ENCODE measurements at places on chromosomes 1 and 21.
A peak's percentile ranks its signal among the peaks of the same experiment; 100 is the strongest.

DNA sequence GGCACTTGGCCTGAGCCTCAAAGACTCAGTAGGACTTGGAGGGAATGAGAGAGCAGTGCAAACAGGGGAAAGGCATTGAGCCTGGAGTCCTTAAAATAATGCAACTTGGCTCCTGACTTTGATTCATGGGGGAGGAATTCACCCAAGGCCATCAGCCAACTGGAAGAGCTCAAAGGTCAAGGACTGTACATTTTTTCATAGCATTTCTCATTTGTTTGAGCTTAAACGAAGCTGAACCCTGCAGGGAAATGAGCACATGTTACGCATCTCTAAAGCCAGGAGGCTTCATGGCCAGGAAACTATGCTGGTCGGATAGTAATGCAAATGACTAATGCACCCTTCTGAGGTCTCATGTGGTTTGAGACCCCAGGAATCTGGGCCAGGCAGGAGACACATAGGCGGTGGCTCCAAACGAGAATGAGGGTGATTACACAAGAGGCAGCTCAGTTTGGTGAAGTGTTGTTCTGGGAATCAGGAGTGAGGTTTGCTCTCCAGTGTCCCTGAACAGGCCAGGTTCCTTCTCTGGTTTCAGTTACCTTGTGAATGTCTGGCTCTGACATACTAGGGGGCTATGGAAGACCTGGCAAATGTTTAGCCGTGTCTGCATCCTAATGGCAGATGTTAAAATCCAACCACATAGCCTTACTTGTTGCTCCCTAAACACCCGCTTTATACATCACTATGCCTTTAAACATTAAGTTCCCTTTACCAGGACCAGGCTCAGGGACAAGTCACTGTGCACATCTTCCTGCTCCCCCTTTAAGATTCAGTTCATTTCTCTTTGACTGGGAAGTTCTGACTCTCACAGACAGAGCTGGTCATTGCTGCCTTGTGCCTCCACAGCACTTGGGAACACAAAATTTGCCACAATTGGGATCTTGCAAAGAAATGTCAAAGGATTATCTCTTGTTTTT, 503.9 kb upstream of the USP24 start:
- DNase-seq: peak; percentile 73

DNA sequence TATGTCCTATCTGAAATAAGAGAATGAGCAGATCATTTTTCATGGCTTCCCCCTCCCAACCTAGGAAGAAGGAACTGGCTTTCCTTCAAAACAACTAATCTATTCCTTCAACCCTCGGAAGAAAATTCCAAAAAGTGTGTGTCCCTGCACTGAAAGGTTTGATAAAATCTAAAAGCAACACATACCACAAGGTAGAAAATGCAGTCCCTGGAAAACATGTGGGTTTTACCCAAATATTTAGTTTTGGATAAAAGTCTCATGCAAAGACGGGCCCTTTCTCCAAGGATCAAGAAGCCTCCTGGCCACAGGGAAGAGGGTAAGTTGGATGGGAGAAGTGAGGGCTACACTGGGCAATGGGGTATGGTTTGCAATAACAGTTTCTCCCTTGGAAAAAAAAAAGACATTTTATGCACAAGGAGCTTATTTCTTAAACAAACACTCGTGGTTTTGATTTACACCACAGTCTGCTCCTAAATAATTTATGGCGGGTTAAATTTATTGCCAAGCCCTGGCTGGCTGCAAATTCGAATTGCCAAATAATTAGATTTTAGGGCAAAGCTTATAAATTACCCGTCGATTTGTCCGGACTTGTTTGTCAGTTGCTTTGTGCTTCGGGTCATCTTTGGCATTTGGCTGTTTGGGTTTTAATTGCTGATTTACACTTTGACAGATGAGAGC, 28.9 kb downstream of the ERI3 start:
- DNase-seq: no peak

DNA sequence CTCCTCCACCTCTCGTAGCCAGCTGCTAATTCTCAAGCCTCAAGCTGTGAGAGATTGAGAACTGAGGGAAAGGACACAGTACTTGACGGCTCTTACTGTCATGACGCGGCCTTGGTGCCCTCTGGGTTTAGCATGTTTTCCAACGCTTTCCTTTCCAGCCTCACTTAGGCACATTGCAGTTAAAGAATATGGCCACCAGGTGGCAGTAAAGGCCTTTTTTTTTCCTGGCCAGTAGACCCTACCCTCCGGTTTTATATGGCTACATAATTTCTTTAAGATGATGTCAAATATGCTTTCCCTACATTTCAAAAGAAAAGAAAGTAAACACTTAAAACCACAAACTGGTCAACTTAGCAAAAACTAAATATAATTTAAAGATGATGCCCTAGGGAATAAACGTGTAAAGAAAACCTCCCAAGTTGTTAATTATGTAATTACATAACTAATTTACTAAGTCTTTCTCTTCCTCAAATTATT, 56.8 kb upstream of the PRDX6 start:
- DNase-seq: peak; percentile 92

- peak; percentile 76 for DNase-seq
Measured at GRCh38 chr1:214058076-214058475, 70.3 kb downstream of the PROX1 start.

DNA sequence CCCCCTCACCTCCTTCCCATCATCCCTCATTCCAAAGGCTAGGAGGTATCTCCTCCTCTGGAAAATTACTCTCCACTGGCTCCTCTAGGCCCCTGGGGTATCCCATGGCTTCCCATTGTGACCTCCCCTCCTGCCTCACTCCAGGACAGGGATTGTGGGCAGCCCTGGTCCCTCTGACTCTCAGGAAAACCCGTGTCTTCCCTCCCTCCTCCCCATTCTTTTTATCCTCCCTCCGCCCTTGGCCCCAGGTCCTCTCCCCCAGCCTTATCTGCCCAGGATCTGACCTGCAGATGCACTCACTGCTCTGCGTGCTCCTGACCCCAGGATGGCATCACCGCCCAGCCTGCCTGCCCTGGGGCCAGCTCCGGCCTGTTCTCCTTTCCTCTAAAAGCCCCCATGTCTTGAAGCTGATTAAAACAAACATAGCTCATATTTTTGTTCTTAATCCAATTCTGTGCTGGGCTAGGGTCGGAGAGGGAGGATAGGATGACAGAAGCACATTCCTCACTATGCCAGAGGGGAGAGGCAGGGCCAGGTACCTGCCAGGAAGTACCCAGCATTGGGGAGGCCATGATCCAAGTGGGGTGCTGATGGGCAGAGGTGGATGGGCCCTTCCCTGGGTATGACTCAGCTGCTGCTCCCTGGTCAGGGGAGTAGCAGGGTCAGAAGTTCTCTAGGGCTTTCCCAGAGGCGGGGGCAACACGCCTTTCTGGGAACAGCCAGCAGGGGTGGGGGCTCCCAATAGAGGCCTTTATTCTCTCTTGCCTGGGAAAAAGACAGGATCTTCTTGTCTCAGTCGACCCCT, 13.8 kb upstream of the UBL4B start:
- DNase-seq: no peak

GRCh38 chr1:207049974-207050391, 1.0 kb downstream of the YOD1 start:
- peak; percentile 28 for DNase-seq

DNA sequence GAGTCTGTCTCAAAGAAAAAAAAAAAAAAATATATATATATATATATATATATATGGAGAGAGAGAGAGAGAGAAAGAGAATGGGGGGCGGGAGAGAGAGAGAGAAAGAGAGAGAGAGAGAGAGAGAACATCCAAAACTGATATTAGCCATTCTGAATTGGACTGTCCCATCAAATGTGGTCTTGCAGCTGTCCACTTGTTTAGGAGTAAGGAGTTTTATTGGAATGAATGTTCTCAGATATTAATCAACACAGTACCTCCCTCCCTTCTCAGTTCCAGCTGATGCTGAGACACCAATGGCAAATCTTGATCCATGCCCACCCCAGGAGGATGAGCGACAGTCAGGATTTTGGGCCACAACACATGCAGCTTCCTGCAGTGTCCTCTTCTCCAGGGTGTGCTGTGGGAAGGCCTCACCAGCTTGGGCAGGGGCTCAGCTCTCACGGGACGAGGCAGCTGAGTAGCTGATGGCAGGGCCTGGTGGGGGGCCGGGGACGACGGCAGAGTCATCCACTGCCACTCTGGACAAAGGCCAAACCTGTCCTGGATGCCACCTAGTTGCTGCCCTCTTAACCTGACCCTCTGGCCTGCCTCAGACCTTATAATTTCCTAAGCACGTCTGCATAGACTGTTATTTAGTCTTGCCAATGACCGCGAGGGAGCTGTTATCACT, 9.3 kb upstream of the CLDN14 start:
- DNase-seq: no peak

DNA sequence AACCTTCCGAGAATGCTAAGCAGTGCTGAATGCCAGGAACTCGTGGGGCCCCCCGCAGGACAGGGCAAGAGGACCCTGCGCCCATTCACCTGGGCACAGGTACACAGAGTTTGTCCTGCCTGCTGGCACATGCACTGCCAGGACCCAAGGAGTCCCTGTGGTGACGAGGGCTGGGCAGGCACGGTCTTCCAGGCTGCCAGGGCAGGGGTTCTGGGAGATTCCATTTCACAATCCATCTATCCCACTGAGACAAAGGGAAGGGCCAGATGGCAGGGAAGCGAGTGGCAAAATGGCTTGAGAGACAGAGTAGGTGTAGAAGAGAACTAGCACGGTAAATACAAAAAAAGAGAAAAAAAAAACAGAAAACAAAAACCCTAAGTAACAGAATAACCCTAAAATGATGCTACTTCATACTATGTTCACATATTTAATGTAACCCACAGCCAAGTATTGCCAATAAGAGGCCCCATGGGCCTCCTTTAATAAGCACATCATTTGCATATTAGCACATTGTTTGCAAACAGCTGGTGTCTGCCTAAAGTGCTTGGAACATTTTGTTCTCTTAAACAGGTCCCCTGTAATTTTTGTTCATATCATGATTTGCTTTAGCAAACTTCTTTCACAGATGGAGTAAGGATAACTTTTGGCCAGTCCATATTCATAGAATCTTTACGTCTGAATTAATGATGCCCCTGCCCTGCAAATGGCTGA, 83.8 kb downstream of the STUM start:
- no peak for DNase-seq

DNA sequence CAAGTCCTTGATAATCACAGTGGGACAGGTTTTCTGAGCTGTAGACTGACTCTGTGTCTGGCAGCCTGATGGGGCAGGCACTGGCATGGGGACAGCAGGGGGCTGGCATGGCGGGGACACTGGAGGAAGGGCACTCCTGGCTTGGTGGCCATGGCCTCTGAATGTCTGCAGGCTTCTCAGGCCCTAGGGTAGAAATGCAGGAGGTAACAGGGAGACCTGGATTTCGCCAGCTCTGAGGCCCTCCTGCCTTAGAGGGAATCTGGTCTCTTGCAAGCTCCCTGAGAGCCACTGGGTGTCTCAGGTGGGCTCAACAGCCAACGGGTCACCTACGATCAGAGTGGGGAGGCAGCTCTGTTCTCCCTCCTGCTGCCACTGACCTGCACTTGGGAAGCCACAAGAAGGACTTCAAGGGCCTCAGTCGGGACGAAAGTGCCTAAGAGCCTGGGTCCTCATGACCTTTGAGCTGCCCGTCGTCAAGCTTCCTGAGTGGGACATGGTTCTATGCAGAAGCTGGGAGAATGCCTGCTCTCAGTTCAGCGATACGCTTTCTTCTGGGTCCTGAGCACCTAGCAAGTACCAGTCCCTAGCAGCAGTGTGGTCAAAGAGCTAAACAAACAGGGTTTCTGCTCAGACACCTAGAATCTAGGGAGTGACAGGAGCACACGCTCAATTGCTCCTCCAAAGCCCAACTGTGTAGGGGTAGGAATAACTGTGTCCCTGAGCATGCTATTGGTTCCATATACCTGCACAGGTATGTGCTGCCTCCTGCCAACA, 569.0 kb downstream of the PTPRU start:
- DNase-seq: no peak

DNA sequence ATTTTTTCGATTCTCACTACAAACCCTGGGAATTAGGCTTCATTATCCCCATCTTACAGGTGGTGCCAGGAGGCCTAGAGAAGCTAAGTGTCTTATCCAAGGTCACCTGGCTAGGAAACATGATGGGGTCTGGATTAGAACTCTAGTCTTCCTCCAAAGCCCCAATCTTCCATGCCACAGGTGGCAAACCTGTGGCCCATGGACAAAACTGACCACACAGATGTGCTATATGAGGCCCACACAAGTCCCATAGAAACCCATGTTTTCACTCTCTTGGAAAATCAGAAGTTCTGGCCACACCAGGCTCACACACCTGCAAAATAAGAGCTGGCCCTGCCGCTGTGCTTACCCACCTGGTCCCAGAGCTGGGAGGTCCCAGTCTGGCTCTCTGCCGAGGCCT, 21.6 kb downstream of the VWA5B1 start:
- DNase-seq: no peak

DNA sequence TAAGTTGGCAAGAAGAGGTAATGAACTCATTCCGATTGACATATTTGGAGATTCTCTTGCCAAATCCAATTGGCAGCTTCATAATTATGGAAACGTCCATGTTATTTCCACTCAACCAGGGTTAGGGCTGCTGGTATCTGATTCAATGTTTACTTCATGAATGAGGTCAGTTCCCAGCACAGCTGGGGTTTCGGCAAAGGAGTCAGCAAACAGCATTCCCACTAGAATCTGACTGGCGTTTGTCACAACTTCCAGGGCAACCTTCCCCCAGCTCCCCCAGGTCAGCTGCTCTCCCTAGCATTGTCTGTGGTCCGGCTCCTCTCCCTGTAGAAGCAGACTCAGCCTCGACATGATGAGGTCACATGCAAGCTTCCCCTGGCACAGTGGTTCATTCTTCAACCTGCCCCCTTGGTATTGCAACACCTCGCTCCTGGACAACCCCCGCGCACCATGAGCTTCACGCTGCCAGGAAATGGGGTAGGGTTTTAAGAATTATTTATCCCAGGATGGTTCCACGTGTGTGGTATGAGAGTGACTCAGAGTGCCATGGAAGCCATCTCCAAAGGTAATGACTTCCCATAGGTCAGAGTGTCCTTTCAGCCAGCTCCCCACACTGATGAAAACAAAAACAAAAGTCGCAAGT, 100.7 kb upstream of the SLC25A33 start:
- no peak for DNase-seq

GRCh38 chr1:92399076-92399475, 87.6 kb downstream of the GFI1 start:
- no peak for DNase-seq

DNA sequence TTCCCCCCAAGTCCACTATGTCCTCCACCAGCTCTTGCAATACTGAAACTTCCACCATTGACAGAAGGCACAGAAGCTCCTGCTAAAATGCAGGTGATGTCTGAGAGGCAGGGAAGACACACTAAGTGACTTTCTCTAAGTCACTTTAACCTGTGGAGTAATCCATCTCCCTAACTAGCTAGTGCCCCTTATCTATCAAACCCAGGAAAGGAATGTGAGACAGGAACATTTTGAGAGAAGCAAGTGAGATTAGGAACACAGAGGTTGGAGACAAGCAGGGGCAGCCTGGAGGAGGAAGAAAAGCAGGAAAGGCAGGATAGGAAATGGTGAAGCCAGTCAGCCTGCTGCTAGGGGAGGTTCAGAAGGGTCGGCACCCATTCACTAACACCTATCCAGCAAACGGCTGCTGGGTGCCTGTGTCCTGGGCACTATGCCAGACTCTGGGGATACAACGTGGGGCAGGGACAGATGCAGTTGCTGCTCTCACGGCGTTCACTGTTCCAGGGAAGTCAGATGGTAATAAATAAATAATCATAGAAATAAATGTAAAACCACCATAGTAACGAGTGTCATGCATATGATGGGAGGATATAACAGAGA, 7.0 kb downstream of the GPA33 start:
- DNase-seq: peak; percentile 58

- no peak for DNase-seq
Measured at GRCh38 chr1:52203935-52204625, 62.2 kb downstream of the ZFYVE9 start.

Data from SJCRH30 (cell line).